ENCODE measurements at places on chromosomes 13 and 19. TPM values are rescaled to one million over a fixed set of nuclear protein-coding genes. Genes with fewer than 3 reads are reported as not detected.

- no peak for DNase-seq
These were observed 67.0 kb upstream of the STARD13 start for GRCh38 chr13:33352526-33352925.

Gene FFAR3
- not detected for polyA plus RNA-seq

Gene ZFP36
- 18.4 TPM for polyA plus RNA-seq

Gene ONECUT3
- polyA plus RNA-seq, result not detected

GRCh38 chr13:101210774-101211173 lies 205.5 kb downstream of the NALCN start:
- DNase-seq, result no peak

Gene VSTM2B
- 0.79 TPM for polyA plus RNA-seq

DNA sequence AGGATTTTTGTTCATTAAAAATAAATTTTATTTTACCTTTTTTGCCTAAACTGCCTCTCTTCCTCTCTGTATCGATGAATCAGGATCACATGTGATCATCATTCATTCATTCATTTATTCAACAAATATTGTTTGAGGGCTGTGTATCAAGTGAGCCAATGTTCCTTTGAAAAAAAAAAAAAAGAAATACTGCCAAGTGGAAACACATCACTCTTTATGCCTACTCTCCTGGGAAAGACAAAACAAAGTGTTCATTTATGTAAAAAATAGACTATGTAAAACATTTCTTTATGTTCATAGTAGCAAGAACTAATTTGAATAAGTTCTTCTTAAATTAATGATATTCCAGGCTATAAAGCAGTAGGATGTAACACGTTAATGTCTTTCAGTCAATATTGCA lies 233.1 kb downstream of the POSTN start:
- no peak for DNase-seq

GRCh38 chr13:96032717-96033116 lies 20.5 kb downstream of the UGGT2 start:
- no peak for DNase-seq

DNA sequence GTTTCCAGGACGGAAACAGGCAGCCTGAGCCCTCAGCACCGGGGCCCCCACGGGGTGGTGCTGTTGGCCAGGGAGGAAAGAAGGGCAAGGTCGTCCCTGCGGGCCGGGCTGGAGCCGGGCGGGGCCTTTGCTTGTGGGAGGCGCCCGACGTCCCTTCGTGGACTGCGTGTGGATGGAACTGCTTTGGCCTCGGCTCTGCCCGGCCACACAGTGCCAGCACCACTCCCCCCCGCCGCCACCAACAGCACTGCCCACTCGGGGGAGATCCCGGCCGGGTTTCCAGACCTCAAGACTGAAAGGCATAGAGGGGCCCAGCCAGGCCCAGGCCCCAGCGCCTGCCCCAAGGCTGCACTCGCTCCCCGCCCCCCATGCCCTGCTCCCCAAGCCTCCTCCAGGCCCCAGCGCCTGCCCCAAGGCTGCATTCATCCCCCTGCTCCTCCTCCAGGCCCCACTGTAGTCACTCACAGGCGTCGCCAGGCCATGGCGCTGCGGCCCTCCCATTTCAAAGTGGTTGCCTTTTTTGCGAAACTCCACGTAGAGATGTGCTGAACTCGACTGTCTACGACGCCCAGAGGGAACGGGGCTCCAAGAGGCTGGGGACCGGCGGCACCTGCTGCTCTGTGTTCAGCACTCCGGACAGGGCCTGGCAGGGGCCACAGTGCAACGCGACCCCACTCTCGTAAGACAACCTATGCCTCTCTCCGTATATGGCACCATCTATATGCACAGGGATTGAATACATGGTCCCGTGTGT lies 22.5 kb downstream of the C13orf46 start:
- no peak for DNase-seq

- DNase-seq, result no peak
These were observed 6.3 kb upstream of the JUNB start for GRCh38 chr19:12784871-12785430.

Gene GAPDHS
- polyA plus RNA-seq, result not detected

Gene XAB2
- 32.9 TPM for polyA plus RNA-seq

- DNase-seq, result no peak
These were observed 7.6 kb downstream of the TRPM4 start for GRCh38 chr19:49165111-49165750.

- no peak for DNase-seq
These were observed 7.6 kb downstream of the F7 start for GRCh38 chr13:113112893-113113845.

DNA sequence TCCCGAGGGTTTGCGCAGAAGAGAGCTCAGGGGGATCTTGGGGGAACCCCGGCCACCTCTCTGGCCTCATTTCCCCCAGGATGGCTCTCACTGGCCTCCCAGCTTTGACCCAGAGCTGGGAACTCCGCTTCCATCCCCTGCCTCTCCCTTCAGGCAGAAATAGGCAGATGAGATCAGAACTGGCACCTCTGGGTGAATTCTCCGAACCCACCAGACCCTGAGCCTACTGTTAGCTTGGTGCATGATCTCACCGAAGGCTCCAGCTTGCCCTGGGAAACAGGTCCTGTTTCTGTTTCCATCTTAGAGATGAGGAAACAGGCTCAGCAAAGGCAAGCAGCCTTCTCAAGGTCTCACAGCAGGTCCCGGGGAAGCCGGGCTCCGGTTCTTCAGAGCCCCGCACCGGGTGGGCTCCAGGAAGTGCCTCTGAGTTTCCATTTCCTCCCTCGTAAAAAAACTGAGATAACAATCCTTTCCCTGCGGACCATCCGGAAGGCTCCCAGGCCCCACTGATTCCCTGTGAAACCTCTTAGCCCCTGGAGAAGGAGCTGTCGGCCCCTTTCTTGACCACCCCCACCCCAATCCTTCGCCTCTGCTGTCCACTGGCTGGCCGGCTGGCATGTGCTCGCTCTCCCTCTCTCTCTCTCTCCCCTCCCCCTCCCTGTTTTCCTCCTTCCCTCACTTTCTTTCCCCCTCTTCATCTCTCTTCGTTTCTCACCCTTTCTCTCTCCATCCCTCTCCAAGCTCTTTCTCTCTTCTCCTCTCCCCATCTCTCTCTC lies 2.1 kb downstream of the NECTIN2 start:
- DNase-seq, result peak; percentile 27

DNA sequence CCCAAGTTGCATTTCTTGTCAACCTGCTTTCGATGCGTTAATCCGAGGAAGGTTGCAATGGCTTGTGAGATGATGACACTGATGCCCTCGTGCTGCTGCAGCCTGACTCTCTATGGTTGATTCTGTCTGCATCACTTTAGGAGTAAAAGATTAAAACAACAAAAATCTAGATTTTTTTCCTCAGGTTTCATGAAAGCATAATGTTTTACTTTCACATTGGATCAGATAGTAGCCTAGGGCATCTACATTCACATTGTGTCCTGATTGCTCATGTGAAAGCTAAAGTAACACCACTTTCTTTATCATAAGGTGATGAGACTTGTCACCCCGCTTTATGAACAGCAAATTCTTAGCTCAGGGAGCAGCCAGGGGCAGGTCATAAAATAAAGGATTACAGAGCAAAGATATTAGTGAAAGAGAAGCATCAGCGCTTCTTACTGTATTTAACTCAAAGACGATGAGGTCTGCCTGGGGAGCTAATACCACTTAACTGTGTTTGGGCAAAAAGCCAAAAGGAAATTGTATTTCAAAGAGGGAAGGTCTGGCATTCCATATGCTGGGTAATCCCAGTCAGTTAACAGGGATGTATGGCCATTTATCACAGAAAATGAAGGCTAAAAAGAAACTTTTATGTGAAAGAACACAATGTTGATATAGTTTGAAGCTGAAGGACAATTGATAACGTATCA lies 270.5 kb downstream of the GPC6 start:
- no peak for DNase-seq

DNA sequence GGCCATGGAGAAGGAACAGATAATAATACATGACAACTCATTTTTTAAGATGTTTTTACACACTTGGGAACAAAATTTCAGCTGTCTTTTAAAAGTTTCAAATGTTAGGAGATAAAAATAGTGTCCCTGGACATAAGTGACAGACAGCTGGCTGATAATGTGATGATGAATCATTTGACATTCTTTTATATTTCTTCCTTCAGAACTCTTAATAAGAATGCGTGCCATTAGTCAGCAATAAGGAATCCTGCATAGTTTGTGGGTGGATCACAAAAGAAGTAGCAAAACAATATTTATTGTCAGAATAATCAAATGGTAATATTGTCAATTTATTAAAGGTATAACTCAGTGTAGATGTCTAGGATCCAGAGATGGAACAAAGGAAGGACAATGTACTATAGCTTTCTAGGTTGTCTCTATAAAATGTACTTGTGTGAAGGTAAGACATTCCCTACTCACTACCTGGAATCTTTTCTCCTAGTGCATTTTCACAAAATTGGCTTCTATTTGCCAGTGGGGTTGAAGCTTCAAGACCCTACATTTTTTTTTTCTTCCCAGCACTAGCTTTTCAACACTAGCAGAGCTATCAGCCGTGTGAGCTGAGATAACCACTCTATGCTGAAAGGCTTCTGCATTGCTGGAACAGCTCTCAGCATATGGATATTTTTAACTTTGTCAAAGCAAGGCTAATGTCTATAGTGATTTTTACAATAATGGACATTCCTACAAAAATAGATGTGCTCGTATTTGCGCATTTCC lies 175.6 kb upstream of the SLITRK6 start:
- DNase-seq, result no peak

Gene IZUMO4
- polyA plus RNA-seq, result 6.8 TPM

Gene CCDC169
- polyA plus RNA-seq, result 4.8 TPM

GRCh38 chr19:15216363-15216762 lies 15.6 kb upstream of the NOTCH3 start:
- no peak for DNase-seq

DNA sequence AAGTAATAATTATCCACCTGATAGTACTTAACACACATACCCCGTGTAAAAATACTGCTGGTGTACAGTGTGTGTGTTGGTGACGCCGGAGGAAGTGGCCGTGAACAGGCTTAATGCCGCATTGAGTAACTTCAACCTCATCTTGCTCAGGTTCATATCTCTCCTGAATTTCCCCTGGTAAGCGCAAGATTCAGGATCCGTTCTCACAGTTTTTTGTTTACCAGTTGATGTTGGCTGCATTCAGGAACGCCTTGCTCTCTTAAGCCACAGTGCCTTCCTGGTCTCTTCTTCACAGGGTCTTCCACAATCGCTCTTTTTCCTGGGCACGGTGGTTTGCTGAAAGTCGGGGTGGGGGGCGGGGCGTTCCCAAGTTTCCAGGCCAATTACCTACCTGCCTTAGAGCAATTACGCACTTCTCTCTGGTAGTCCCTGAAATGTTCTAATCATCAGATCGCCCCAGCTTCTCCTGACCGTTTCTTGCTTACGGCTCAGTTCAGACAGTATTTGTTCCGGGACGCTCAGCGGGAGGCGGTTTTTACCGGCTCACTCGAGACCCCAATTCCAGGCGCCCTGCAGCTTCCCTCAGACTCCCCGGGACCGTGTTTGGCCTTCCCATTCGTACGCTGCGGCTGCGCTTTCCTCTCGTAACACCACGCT lies 706 bp upstream of the DNAJC3 start:
- peak; percentile 50 for DNase-seq

DNA sequence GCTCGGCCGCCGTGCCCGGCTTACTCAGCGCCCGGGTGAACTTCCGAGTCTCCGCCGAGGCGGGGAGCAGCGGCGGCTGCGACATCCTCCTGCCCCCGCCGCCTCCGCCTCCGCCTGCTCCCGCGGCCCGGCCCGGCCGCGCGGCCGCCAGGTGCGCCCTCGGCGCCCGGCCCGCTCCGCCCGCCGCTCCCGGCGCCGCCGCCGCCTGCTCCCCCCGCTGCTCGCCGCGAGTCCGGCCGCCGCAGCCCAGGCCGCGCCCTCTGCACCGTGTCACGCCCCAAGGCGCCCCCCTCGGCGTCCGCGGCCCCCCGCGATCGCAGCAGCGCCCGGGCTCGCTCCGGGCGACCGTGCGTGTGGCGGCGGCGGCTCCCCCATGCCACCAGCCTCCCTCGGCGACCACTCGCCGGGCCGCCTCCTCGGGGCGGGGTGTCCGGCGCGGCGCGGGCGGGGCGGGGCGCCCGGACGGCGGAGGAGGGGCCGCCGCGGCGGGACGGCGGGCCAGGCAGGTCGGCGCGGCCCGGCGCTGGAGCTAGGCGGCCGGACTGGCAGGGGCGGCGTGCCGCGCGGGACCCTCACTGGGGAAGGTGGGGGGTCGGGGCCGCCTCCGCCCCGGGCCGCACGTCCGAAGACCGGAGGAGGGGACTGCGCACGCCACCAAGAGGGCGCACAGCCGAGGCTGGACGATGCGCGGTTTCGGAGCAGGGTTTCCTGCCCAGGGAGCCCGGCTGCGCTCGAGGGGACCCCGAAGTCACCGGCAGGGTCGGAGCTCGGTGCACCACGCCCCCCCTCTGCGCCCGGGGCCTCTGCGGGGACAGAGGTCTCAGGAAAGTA lies 108.6 kb upstream of the DOCK9 start:
- no peak for DNase-seq

Gene CACNG8
- polyA plus RNA-seq, result 0.16 TPM

- DNase-seq, result no peak
These were observed 14.7 kb downstream of the MAG start for GRCh38 chr19:35306473-35307246.

Gene ZNF91
- polyA plus RNA-seq, result 65.6 TPM

GRCh38 chr13:89375839-89376238 lies 1704.7 kb downstream of the SLITRK5 start:
- DNase-seq, result no peak

GRCh38 chr13:43200736-43201135 lies 177.3 kb downstream of the DNAJC15 start:
- DNase-seq, result no peak

- DNase-seq, result no peak
These were observed 11.7 kb upstream of the ZDHHC20 start for GRCh38 chr13:21470785-21471184.

Gene LGALS7
- polyA plus RNA-seq, result not detected

Gene AMER2
- 0.32 TPM for polyA plus RNA-seq

- no peak for DNase-seq
These were observed 291.6 kb upstream of the MAB21L1 start for GRCh38 chr13:35768073-35768472.

GRCh38 chr13:36275190-36276002 lies 22.2 kb downstream of the CCDC169 start:
- DNase-seq, result peak; percentile 36

Gene ARHGAP33
- polyA plus RNA-seq, result 18.4 TPM

All from left renal pelvis (tissue), 4 donors.